ENCODE measurements at places on chromosomes 4 and X.

- no peak for DNase-seq
Observed at GRCh38 chr4:16674082-16674481, 224.4 kb downstream of the LDB2 start.

DNA sequence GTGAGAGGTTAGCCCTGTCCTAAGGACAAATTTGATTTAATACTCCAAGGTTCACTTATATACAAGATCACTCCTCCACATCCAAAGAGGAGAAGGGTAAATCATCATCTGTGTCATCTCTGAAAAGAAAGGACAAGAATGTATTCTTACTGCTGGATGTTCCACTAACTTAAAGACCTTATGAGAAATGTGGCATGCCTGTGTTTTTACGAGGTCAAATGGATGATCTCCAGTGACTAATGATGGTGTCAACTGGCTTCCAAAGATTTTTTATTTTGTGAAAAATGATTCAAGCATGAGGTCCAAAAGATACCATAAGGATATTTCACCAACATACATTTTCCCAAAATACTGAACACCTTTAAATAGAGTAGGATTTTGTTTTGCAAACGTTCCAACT is 143.4 kb downstream of the PTCHD1 start:
- no peak for DNase-seq

DNA sequence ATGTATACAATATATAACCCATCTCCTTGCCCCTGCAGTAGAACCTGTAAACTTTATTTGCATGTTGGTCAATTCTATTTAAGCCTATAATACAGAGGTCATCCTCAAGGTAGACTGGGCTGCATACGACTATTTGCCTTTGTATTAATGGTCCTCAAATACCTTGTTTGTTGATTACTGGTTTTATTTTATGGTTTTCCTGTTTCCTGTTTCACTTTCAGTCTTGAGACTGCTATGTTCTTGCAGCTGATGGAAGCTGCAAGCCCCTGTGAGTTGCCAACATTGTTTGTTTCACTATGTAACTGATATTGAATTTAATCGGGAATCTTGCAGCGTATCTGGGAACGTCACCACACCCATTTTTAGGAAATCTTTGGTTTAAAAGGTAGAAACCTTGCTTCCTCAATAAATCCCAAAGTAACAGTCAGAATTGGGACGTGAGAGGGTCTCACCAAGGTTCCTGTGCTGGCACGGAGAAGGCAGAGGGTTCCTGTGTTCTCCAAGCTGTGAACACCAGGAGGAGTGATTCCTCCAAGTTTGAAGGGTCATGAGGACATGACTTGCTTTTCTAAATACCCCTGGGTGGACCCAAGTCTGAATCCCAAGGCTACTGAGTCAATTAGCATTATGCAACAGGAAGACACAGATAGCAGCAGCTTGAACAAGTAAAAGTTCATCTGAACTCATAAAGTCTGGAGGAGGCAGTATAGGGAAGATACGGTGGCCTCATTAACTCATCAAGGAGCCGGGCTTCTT is 110.6 kb upstream of the PNPLA4 start:
- DNase-seq: no peak

- DNase-seq: no peak
Observed at GRCh38 chrX:103362474-103362873, 6.2 kb downstream of the TCEAL9 start.

Measured in right kidney (tissue), 9 donors.